ENCODE measurements at places on chromosomes 1 and 21.

GRCh38 chr1:6207921-6208320 is 2.0 kb downstream of the RNF207 start:
- no peak for DNase-seq

DNA sequence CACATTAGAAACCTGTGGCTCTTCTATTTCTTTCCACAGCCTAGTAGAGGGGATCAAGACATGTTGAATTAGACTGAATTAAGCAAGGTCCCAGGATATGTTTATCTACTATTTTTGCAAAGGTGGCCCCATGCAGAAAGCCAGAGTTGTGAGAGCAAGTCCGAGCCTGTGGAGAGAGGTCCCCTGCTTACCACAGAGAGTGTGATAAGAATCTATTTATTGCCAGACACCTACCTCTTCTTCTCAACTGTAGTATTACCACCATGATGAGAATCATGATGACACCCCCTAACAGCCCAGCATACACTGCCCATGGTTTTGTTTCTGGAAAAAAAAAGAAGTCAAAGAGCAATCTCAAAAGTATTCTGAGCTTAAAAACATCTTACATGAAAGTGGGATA is 23.0 kb downstream of the SLAMF1 start:
- DNase-seq: no peak

DNA sequence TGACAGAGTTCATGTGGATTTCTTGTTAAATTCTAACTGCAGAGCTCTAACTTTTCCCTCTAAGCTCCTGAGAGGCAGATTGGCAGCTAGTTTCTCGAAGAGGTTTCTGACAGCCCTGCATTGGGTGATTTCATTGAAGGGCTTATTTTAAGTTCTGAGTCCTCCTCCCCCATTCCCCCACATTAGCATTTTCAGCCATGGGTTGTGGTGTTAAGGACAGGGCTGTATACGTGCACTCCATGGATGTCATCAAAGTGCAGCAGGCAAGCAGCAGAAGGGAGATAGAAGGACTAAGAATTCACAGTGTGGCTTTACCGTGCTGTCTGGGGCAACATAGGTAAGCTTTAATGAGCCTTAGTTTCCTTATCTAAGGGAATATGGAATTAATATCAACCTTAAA is 19.0 kb downstream of the CRYZ start:
- no peak for DNase-seq

DNA sequence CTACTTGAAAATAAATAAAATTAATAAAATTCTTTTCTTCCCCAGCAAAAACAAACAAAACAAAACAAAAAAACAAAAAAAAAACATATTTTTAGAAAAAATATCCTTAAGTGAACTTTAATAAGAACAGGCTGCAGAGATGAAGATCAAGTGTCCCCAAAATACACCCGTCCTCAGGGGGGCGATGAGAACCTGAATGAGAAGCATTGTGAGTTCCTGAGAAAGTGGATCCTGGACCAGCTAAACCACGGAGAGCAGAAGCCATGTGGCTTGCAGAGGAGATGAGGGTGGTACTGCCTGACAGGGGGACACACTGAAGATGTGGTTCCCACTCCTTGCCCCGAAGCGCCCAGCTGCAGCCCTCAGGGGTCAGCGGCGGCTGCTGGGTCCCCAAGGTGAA is 89.3 kb downstream of the ITPKB start:
- DNase-seq: no peak

DNA sequence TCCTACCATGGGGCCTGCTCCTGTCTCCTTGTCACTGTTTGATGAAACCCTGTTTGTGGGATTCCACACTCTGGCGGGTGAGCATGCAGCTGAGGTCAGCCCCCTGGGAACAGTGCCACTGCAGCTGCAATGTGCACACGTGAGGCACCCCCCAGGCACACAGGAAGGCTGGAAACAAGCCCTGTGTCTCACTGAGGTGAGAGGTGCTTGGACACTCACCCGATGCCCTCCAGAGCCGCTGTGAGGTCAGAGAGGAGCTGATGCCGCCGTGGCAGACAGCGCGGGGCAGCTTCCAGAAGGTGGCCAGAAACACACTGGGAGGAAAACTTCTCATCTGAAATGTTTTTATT is 49.7 kb downstream of the SLX9 start:
- no peak for DNase-seq

DNA sequence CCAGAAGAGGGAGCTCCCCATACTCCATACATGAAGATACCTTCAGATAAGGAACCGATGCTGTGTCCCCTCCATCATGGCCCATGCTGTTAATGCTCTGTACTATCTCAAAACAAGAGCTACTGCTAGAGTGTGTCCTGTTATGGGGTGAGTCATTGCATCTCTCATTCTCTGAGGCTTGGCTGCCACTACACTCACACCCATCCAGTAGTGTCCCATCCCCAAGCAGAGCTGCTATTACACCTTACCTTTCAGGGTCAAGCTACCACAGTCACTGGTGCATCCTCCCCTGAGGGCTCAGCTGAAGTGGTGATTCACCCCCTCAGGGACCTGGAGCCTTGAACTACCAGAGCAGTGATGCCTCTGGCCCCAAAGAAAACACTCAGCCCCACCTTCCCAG is 198.5 kb downstream of the PLA2G4A start:
- DNase-seq: no peak

- no peak for DNase-seq
These were observed 37.9 kb downstream of the GNG12 start for GRCh38 chr1:67795179-67795912.

DNA sequence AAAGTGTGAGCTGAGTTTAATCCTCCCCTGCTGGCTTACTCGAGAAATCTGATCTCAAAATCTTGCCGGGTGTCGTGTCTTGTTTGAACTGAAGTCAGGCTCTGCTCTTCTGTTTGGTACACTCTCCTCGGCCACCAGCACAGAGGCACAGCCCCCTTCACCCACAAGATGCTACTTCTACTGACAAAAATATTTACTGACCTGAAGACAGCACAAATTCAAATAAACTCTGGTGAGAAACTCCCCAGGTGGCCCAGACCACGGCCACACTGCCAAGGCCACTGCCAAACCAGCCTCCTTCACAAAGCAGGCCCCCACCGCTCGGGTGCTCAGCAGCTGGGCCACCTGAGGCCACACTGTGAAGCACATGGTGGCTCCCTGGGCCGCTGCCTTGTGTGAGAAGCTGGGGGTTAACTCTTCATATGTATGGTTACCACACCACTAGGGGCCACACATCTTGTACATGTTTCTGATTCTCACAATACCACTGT is 80.6 kb downstream of the TGFBR3 start:
- no peak for DNase-seq

DNA sequence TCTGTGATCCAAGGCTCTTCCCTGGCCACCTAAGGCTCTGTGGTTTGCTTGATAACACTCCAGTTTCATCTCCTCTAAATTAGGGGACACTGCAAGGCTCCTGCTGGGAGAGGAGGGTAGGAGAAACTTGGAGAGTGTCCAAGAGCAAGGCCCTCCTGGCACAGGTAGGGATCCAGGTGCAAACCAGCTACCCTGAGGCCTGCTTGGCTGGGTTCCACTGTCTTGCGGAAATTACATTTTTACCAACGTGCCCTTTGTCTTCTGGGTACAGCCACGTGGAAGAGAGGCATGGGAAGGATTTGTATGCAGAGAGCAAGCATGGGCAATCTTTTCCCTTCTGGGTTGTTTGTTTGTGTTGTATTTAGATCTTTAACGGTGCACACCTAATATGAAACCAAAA is 132.5 kb downstream of the PRDM2 start:
- no peak for DNase-seq

DNA sequence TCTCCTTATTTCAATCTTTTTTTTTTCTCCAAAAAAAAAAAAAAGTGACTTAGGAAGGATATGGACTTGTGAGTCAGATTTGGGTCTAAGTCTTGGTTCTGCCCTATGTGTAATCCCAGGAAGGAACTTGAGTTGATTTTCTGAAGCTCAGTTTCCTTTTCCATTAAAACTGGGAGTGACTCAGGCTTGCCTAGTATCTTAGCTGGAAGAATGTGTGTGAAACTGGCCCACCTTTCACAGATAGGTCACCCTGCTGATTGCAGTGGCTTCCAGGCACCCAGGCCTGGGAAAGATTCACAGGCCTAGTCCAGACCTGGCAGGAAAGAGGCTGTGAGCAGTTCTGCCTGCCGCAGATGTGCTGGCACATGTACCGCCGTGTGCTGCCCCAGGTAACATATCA is 218.3 kb upstream of the HOOK1 start:
- no peak for DNase-seq

GRCh38 chr1:231584117-231584516 is 42.5 kb upstream of the DISC1 start:
- DNase-seq: no peak

GRCh38 chr1:15038232-15039016 is 115.1 kb upstream of the TMEM51 start:
- no peak for DNase-seq

DNA sequence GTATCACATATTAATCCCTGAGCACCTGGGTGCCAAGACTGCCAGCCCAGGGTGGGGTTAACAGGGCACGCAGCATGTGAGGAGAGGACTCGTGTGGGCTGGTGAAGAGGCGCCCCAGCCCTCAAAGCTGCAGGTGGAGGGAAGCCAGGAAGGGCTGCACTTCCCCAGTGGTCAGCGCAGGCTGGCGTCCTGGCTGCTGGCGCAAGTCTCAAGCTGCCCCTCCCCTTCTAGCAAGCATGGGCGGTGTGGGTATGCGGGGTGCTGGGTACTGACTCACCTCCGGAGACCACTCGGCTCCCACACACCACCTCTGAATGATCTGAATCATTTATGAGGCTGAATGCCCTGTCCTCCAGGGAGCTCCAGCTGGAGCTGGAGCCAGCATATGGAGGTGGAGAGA is 44.0 kb downstream of the EIF2D start:
- no peak for DNase-seq
